ENCODE measurements at places on chromosomes 13 and 19.

DNA sequence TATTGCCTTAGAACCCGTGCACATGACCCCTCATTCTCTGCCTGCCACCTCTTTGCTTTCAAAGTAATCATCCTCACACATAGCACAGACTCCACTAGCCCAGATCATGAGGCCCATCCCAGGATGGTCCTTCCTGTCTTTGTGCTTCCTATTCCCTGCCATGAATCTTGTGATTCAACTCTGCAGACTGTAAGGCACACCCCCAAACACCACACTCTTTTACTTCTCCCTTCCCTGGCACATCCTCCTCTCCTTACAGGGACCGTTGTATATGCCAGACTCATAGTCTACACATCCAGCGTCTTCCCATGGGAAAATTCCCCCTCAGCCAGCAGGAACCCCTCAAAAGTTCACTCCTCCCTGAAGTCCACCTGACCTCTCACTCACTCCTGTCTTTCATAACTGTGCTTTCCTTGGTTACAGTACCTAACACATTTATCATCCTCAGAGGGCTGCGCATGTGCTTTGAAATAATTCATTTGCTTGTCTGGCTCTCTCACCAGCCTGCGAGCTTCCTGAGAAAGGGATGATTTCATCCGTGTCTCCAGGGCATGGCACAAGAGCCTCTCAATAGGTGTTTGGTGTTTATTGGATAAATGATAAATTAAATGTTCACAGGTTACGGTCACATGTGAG is 26.8 kb upstream of the LRCH1 start:
- peak; percentile 32 for DNase-seq

DNA sequence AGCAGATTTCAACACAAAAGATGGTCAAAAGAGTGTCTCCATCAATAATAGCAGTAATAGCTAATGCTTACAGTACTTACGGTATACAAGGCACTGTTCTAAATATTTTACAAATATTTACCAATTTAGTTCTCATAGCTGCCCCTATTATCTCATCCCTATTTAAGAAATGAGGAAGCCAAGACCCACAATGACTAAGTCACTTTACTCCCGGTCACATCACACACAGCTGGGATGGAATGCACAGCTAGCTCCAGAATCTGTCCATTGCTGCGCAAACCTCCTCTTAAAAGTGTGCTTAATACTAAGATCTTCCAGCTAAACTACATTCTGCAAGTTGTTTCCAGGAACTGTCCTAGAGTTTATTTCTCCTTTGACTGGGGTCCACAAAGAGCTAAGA is 63.4 kb downstream of the RAP2A start:
- DNase-seq: no peak

GRCh38 chr13:110649551-110649950 is 34.2 kb downstream of the NAXD start:
- DNase-seq: no peak

DNA sequence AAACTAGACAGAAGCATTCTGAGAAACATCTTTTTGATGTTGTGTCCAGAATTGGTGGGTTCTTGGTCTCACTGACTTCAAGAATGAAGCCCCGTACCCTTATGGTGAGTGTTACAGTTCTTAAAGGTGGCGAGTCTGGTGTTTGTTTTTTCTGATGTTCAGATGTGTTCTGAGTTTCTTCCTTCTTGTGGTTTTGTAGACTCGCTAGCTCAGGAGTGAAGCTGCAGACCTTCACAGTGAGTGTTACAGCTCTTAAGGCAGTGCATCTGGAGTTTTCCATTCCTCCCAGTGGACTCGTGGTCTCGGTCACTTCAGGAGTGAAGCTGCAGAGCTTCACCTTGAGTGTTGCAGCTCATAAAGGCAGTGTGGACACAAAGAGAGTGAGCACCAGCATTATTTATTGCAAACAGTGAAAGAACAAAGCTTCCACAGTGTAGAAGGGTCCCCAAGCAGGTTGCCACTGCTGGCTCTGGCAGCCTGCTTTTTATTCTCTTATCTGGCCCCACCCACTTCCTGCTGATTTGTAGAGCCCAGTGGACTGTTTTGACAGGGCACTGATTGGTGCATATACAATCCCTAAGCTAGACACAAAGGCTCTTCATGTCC is 1820.8 kb downstream of the UQCRFS1 start:
- DNase-seq: no peak

DNA sequence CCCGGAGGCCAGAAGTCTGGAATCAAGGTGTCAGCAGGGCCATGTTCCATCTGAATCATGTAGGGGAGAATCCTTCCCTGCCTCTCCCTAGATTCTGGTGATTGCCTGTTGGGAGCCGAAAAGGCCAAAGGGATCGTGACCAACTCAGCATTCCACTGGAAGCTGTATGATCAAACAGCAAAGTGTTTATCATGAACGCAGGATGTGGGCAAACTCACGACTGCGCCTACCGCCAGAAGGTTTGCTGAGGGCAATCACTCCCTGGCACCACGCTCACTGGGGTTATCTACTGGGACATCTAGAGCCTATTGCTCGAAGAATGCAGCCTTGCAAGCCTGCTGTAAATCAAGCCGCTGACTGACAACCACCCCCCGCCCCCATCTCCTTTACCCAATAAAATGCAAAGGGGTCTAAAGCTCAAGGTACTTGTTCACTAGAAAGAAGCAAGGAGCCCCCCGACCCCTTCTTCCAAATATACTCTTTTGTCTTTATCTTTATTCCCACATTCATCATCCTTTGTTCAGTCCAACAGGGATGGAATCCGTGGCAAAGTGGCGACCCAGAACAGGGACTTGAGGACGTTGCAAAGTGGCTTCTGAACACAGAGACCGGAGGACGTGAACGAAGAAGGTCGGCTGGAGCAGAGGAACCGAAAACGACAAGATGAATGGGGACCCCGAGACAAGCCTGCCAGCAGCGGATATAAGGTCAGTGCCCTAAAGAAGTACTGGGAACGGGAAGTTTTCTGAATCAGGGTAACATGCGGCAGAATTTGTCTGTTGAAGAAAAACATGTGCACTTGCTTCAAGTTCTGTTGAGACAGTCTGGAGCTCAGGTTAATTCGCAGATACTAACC is 16.8 kb downstream of the CLEC4M start:
- no peak for DNase-seq

- no peak for DNase-seq
Measured at GRCh38 chr13:36820222-36820621, 1.2 kb downstream of the RFXAP start.

- no peak for DNase-seq
Measured at GRCh38 chr19:3065675-3066357, 3.5 kb upstream of the TLE5 start.

GRCh38 chr13:98651744-98652143 is 74.8 kb upstream of the STK24 start:
- DNase-seq: no peak

- DNase-seq: peak; percentile 55
Measured at GRCh38 chr19:18846862-18847548, 15.2 kb downstream of the UPF1 start.

DNA sequence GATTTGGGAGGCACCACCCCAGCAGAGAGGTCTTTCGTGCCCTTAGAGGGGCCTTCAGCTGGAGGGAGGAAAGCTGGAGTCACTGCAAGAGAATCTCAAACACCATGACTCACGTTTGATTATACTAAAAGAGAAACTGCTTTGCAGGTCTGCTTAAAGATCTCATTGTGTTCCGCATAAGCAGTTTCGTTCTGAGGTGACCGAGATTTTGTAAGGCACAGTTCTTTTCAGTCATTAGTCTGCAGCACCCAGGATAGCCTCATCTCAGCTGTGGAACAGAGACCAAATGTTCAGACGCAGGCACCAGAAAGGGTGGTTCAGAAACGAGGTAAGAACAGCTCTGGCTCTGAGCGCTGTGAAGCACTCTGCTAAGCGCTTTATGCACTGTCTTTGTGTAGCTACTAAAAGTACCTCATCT is 71.2 kb upstream of the GTF3A start:
- DNase-seq: peak; percentile 62

- DNase-seq: no peak
Measured at GRCh38 chr19:1590641-1591397, 1.8 kb downstream of the MBD3 start.

DNA sequence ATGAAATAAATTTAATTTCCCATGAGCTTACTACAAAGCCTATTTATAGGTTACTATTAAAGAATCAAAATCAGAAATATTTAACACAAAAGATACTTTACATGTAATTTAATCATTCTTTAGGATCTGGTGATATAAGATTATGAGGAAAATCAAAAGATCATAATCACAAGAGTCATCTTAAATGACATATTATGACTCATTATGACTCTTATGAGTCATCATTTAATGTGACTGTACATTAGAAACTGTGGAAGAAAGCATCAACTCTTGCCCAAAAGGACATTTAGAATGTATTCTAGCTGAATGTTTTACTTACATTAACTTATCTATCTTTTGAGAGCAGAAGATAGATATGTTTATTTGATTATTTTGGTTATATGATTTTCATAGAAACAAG is 458.6 kb downstream of the DCT start:
- peak; percentile 17 for DNase-seq

- no peak for DNase-seq
Measured at GRCh38 chr19:1837222-1837565, 11.1 kb downstream of the REXO1 start.

DNA sequence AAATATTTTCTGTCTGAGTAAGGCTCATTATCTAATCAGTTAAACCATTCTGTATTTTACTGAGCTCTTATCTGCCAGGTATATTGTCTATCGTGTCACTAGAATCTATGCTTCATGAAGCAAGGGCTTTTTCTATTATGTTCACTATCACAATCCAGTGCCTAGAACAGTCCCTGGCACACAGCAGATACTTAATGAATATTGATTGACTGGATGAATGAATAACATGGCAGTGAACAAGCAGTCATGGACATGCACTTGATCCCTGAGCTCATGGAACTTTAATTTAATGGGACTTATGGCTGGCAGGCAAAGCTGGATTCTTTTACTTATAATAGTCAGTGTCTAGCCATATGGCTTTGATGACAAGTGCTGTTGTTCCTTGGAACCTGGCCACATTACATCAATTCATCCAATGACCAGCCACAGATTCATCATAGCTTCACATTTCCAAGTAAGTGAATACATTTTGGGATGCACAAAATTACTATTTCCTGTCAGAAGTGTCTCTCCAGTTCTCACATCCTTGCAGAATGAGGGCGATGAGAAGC is 214.8 kb downstream of the COG6 start:
- no peak for DNase-seq

GRCh38 chr13:23670793-23671192 is 100.6 kb downstream of the TNFRSF19 start:
- DNase-seq: no peak

DNA sequence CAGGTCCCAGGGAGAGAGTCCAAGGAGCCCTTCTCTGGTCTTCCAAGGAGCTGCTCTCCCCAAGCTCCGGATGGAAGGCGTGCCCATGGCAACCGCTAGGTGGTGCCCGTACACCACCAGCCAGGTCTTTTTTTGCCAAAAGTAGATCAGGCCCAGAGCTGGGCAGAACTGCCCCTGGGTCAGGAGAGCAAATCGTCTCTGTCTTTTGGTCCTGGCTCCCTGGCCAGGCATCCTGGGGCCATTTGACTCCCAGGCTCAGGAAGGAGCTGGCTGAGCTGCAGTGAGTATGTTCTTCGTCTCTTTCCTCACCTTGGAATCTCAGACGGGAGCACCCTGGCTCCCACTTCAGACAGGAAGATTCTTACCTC is 24.6 kb upstream of the BCL3 start:
- peak; percentile 65 for DNase-seq

DNA sequence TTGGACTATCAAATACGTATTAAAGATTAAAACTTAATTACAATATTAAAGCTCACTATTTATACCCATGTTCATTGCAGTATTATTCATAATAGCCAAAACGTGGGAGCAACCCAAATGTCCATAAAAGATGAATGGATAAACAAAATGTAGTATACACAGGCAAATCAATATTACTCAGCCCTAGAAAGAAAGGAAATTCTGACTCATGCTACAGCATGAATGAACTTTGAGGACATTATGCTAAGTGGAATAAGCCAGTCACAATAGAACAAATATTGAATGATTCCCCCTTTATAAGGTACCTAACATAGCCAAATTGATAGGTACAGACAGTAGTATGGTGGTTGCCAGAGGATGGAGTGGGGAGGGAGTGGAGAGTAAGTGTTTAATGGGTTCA is 457.3 kb downstream of the FGF14 start:
- no peak for DNase-seq

DNA sequence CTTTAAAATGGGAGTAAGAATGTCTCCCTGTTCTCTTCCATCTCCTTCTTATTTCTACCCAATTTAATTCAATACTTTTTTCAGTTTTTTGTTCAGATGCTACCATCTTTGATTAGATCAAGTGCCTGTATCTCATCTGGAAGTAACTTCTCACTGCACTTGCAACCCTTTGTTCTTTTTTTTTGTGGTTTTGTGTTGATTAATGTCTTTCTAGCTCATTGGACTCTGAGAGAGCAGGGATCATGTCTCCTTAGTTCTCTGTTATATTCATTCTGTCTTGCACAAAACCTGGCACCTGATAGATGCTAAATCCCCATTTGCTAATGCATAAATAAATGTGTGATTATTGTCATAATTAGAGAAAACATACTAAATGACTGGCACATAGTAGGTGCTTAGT is 834 bp upstream of the ITGBL1 start:
- peak; percentile 61 for DNase-seq

GRCh38 chr19:29944390-29945012 is 2.5 kb downstream of the URI1 start:
- DNase-seq: no peak

DNA sequence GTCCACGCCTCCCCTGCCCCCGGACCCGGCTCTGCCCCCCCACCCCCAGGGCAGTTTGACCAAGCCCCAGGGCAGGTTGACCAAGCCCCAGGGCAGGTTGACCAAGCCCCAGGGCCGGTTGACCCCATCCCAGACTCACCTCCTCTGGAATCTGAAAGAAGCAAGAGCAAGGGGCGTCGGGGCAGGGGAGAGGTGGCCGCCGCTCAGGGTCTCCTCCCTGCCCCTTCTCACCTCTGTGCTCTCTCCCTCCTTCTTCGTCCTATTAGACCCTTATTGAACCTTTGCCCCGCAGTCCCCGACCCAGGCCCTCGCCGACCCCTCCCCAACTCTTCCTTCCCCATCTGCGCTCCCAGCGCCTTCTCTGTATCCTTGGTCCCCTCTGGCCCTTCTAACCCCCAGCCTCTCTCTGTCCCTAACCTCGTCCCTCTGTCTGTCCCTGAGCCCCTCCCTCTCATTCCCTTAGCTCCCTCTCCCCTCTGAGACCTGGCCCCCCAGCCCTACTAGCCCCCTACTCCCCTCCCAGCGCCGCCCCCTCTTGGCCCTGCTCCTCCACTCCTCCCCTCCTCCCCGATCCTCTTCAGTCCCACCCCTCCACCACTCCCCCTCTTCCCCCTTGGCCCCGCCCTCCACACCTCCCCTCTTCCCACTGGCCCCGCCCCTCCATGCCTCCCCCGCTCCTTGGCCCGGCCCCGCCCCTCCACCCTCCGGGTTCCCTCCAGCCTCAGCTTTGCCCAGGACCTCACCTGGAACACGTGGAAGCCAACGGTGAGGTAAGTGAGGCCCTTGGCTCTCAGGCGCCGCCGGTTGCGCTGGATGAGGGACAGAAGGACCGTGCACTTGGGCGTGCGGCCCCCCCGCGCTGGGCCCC is 7.6 kb downstream of the CAPN12 start:
- DNase-seq: peak; percentile 35

GRCh38 chr19:3095441-3096191 is 1.5 kb downstream of the GNA11 start:
- DNase-seq: no peak
